Effector CD4-positive, alpha-beta T cell (primary cell): ENCODE measurements at places on chromosomes 1 and 21.

DNA sequence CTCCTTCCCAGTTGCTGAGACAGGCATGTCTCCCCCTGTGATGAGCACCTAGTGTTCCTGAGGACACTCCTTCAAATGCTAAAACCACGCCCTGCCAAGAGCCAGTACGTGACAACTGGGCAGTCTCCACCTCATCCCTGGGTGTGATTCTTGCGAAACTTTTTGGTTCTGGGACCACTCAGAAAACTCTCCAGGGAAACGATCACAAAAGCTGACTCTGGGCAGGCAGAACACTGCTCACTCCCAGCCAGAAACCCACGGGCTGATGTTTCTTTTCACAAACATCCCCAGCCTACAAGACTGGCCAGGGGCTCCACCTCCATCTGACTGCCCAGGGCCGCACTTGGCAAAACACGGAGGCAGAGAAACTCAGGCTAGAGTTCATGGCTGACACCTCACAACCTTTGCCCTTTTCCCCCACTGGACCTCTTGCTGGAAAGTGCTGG is 24.4 kb downstream of the DHRS3 start:
- no peak for DNase-seq

- DNase-seq = no peak
Observed at GRCh38 chr1:212135166-212135565, 99.6 kb downstream of the DTL start.

DNA sequence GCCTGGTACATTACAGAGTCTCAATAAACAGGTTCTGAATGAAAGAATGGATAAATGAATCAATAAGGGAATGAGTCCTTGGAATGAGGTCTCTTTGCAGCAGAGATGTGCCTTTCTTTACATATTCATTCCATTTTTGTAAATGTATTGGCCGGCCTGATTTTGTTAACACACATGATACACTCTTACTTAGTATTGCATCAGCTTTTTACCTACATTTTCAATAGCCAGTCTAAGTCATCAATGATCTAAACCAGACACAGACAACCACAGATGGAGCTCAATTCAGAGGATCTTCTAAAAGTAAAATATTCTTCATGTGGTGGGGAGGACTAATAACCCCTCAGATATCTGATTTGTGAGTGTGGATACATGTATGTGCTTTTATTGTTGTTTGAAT is 653.1 kb downstream of the LMO4 start:
- no peak for DNase-seq

DNA sequence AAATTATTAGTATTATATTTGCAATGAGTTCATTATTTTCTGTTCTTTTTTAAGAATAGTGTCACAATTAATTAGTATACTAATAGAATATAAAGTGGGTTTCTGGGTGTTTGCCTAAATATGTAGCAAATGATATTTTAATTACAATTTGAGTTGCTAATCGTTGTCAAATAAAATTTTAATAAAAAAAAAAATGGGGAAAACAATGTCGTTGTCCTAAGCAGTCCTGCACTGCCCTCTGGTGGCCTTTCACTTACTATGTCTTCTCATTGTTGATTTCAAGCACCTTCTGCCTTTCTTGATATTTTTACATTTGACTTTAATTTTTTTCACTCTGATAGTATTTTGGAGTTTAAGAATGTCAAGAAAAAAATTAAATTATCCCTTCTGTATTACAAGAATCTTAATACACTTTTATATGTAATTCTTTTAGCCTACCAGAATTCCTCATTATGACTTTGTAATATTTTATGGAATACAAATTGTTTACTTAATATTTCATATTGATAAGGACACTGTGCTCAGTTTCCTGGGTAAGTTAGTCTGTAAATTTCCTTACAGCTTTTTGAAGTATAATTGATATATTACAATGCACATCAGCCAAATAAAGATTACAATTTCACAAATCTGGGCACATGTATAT is 104.5 kb upstream of the FMN2 start:
- no peak for DNase-seq

DNA sequence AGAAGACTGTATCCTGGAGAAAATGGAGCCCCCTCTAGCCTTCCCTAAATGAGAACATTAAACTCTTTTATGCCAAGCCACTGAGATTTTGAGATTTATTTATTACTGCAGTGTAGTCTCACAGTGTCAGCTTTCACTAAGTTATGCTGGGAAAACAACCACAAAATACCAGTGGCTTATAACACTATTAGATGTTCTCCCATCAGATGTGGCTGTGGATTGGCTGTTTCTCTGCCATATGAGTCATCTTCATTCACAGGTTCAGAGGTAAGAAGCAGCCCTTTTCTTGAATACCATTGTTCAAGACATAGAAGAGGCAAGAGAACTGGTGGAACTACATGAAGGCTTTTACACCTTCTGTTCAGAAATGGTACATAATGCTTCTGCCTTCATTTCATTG is 32.1 kb upstream of the ST6GALNAC5 start:
- DNase-seq = no peak

DNA sequence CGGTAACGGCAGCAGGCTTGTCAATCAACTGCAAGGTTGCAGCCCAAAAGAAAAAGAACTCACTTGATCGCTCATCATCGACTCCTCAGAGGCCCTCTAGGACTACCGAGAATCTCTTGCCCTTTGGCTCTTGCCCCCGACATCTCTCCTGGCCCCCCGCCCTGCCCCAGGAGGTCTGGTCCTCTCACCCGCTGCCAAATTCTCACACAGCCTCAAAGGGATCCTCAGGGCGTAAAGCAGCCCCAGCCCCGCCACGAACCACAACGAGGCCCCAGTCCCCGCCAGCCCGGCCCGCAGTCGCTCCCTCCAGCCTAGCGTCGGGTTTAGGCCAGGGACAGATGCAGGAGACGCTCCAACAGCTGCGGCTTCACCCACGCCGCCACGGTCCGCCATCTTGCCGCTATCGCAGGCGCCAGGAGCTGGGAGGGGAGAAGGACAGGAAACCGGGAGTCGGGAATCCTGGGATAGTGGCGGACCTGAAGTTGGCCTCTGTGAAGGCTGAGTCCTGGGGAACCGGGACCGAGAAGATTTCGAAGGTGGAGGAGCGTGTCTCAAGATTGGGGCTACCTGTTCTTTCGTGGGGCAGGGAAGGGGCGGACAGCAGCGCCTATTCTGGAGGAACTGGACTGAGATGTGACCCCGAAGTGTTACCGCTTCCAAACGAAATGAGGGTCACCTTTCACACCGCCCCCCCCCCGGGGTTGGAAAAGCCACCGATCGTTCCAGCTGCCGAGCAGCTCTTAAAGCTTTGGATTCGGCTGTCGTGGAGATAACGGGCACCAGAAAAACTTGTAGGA is at the start of gene ST7L:
TSS of gene ST7L (minus strand) at position 421 of the 797 bp plus-strand sequence. CDS start at position 393, 28 bp downstream.
- DNase-seq = peak; percentile 41

DNA sequence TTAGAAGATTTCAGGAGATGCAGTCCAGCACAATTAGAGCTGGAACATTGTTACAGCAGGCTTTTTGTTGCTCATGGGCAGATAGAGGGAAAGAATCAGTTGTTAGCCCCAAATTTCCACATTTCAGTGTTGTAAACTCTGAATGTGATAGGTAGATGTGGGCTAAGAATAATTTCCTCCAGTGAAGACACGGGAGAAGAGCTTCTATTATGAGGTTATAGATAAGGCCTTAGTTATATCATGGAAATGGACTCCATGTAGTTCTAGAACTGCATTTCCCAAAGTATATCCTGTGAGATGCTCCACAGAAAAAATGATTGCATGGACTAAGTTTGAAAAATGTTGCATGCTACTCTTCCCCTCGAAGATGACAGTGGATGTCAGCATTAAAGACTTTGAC is 64.9 kb downstream of the PRKAA2 start:
- DNase-seq = no peak

GRCh38 chr1:62229468-62229867 is 34.8 kb downstream of the L1TD1 start:
- no peak for DNase-seq

- no peak for DNase-seq
Observed at GRCh38 chr1:227544067-227545050, 19.0 kb upstream of the ZNF678 start.

DNA sequence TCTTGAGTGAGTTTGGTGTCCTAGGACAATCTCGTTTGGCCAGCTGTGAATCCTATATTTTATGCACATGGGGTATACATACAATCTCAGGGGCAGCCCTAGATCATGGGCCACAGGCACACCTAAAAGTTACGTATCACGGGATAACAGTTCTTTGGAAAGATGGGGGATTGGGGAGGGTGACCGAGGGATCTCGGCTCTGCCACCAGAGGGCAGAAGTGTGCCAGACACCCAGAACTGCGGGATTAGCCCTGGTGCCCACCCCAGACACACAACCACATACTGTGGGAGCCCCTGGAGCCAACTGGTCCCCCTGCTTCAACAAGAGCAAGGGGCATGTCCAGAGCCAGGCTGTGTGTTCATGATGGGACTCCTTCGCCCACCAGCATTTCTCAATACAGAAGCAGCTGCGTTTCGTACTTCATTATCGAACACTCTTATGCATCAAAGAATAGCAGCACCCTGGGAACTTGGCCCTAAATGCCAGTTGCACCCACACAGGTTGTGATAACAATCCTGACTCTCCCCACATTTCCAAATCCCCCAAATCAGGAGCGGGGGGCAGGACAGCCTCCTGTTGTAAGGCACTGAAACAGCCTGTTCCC is 37.4 kb downstream of the TMCO4 start:
- peak; percentile 10 for DNase-seq

- DNase-seq = peak; percentile 2
Observed at GRCh38 chr1:218521414-218522169, 176.5 kb downstream of the TGFB2 start.

DNA sequence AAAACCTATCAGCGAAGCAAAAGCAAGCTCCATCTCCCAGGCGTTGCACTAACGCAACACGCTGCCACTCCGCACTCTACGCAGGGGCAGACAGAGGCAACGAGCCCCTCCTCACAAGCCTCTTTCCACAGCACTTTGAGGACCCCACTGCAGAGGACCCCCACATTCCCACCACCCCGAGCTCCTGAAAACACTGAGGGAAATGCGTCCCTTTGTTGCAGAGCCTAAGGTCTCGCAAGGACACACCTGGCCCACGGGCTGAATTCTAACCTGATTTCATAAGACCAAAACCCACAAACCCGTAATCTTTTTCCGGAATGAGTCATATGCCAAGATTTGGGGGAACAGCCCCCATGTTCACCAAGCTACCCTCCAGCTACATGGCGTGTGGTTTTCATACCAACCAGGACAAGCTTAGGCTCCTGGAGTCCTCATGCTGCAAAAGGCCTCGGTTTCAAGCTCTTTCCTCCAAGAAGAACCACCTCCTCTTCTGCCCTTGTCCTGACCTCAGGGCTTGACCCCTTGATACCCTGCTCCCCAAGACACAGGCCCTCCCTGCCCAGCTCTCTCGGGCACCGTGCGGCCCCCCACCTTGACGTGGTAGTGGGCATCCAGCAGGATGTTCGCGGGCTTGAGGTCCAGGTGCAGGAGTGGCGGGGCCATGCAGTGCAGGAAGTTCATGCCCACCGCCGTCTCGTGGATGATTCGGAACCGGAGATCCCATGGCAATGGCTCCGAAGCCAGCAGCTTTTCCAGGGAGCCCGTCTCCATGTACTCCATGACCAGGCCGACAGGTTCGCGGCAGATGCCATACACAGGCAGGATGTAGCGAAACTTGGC is 10.7 kb downstream of the RIPK4 start:
- no peak for DNase-seq

DNA sequence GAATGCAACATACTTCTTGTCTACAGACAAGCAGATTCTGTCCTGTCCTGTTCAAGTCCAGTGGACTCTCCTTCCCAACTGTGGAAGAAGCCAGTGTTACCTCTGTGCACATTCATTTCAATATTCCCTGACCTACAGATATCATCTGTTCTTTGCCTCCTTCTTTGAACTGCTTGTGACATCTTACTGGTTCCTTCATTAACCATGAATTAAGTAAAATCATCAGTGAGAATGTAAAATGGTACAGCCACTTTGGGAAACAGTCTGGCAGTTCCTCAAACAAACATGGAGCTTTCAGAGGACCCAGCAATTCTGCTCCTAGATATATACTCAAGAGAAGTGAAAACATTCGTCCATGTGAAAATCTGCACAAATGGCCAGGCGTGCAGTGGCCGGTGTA is 6.8 kb downstream of the SRARP start:
- no peak for DNase-seq

GRCh38 chr1:170935231-170935630 is at the start of gene MROH9:
Gene MROH9 (plus strand): TSS chr1:170935534. CDS start chr1:170945557, 10,023 bp downstream.
- no peak for DNase-seq

GRCh38 chr1:41365772-41366454 is 4.7 kb downstream of the FOXO6 start:
- DNase-seq = no peak

DNA sequence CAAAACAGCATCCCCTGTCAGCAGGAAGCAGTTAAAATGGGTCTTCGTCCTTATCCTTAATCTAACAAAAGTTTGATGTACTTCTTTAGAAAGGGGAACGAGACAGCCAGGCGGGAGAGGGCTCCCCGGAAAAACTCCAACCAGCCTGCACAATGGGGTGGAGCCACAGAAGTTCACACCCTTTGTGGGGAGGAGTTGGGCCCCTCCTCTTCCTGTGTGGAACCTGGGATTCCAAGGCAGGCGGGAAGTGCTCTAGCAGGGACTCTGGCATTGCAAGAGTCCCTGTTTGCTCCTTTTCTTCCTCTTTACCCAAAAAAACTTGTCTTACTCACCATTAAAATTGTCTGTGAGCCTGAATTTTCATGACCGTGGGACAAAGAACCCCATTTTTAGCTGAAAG is 47.7 kb downstream of the FCRL5 start:
- no peak for DNase-seq

GRCh38 chr1:42999308-42999707 is 40.6 kb upstream of the SLC2A1 start:
- DNase-seq = no peak

GRCh38 chr1:33372162-33372561 is 51.3 kb upstream of the A3GALT2 start:
- DNase-seq = no peak

DNA sequence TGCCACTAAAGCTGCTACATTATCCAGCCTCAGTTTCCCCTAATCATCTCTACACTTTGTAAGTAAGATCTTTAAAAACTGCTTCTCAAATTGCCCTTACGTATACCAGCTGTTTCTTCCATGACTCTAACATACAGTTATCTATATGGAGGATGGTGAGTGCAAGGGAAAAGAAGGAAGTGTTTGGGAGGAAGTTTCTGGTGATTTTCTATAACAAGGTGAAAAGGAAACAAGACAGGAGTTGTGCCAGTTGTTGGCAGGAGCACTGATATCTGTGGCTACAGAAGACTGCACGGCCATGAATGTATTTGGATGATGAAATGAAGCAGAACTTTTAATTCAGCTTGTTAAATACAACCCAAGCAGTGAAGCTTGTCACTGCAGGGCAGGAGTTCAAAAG is 32.3 kb upstream of the NHLH2 start:
- DNase-seq = no peak

- no peak for DNase-seq
Observed at GRCh38 chr1:174726167-174726879, 273.4 kb upstream of the CACYBP start.

- DNase-seq = no peak
Observed at GRCh38 chr1:179058487-179059483, 23.1 kb upstream of the TOR3A start.

GRCh38 chr1:8443558-8444194 is 125.8 kb downstream of the SLC45A1 start:
- no peak for DNase-seq
